ENCODE measurements at places on chromosomes 4 and X.

- no peak for DNase-seq
These were observed 8.2 kb downstream of the MSANTD1 start for GRCh38 chr4:3257103-3257555.

DNA sequence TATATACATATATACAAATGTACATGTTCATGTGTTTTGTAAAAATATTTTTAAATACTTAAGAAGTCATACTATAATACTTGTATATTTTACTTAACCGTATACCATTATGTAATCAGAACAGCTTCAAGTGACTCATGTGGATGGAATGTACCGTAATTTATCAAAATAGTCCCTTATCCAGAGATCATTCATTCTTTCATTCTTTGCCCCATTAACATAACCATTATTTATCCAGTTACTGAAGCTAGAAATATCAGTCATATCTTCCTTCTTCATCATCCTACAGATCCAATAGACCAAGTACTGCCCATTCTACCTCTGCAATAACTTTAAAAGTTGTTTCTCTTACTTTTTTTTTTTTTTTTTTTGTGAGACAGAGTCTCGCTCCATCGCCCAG, 164.2 kb downstream of the MAB21L2 start:
- DNase-seq: no peak

GRCh38 chr4:37476256-37476655, 209.9 kb downstream of the RELL1 start:
- no peak for DNase-seq

GRCh38 chrX:77749695-77750094, 36.3 kb downstream of the ATRX start:
- no peak for DNase-seq

DNA sequence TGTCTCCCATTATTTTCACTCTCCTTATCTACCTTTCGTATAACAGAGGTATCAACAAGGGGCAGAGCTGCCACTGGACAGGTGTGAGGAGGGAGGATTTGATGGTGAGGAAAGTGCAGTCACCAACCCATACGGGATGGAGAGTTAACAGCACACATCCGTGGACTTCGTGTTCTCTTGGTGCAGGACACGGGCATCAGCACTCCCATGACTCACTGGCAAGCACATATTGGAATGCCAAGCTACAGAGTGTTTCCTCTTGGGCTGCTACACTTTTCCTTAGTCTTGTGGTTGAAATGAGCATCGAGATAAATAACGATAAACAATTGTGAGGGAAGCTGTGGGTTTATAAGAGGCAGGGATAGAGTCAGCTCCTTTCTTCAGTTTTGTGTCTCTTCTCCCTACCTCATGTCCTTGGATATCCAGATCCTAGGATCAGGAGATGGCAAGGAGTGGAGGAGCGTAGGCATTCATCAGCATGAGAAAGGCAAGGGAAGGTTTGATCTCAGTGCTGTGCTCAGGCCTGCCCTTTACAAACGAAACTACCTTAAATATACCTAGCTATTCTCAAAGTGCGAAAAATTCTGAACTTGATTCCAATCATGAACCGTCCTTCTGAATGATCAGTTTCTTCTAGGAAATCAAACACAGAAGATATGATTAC, 96.3 kb downstream of the ZNF827 start:
- no peak for DNase-seq

Data from activated CD8-positive, alpha-beta T cell treated with anti-CD3 and anti-CD28 coated beads, Interleukin-2, amount 10 ng/mL, durations not matched to agents 7 days and 5 days (primary cell).